ENCODE measurements at places on chromosomes 2 and 18. TPM values are rescaled to one million over a fixed set of nuclear protein-coding genes. Genes with fewer than 3 reads are reported as not detected.

DNA sequence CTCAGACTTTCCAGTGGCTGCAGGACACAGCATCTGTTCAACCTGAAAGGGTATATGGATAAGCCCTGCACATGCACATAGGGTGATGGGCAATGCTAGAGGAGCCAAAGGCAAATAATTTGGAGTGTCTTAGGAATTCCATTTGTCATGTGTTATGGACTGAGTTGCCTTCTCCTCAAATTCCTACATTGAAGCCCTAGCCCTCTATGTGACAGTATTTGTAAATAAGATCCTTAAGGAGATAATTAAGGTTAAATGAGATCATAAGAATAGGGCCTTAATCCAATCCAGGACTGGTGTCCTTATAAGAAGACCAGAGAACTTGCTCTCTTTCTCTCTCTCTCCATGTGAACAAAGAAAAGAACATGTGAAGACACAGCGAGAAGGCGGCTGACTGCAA lies 42.9 kb upstream of the CREG2 start:
- DNase-seq = no peak

Gene ZNF385B
- not detected for total RNA-seq

Gene TBR1
- 0.26 TPM for total RNA-seq

Gene REG3A
- not detected for total RNA-seq

Gene CYS1
- not detected for total RNA-seq

DNA sequence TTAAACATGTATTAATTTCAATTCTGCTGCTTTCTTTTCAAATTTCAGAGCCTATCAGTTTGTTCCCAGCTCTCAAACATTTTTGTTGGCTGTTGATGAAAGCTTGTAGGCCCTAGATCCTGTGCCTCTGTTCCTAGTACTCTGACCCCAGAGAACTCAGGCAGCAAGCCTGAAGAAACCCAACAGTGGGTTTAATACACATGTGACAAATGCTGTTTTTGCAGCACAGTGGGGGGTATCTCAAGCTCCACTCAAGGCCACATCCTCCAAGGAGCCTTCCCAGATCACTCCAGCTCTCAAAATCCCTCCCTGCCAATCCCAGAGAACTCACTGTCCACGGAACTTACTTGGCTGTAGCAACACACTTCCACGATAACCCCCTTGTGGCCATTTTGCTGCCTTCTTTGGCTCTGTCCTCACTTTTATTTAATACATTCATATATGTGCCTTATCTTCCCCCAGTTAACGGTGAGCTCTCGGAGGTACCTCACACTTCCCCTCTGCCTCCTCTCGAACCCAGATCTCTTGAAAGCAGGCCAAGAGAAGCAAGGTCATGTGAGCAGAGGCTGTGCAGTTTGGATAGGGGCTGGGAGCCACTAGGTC lies 122.4 kb downstream of the TNS1 start:
- no peak for DNase-seq

DNA sequence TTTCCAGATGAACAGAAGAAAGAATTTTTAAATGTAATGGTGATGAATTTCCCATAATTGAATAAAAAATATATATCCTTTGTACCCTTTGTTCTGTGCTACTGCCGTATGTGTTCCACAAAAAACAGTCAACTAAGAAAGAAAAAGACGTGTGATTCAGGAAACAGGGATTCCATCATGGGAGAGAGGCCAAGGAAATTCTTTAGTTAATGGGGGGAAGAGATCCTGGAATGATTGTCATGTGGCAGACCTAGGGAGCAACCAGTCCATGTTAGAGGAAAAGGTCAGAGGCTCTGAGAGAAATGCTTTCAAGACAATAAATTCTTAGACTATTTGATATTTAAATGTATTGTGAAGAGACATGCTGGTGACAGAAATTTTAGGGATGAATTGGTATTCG lies 76.6 kb downstream of the CPO start:
- DNase-seq = no peak

DNA sequence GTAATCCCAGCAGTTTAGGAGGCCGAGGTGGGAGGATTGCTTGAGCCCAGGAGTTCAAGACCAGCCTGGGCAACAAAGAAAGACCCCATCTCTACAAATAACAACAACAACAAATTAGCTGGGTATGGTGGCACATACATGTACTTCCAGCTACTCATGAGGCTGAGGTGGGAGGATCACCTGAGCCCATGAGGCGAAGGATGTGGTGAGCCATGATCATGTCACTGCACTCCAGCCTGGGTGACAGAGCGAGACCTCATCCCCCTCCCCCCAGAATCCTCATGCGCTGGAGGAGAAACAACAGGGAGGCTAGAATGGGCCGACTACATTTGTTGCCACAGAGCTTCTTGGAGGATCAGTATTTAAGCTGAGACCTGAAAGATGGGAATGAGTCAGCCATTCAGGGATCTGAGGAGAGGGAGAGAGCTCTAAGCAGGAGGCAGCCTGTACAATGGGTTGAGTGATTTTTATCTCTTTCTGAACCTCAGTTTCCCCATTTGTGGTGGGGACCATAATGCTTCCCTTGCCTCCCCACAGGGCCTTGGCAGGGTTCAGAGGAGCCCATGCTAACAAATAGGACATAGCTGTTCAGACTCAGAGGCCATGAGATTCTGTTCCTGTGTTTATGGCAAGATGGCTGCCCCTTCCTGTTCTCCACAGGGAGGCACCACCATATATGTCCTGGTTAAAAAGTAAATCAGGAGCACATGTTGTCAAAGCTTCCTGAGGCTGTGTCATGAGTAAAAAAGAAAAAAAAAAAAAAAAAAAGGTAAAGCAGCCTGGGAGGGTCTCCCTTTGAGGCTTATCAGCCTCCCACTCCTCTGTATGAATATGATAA lies 131.4 kb upstream of the HAAO start:
- no peak for DNase-seq

DNA sequence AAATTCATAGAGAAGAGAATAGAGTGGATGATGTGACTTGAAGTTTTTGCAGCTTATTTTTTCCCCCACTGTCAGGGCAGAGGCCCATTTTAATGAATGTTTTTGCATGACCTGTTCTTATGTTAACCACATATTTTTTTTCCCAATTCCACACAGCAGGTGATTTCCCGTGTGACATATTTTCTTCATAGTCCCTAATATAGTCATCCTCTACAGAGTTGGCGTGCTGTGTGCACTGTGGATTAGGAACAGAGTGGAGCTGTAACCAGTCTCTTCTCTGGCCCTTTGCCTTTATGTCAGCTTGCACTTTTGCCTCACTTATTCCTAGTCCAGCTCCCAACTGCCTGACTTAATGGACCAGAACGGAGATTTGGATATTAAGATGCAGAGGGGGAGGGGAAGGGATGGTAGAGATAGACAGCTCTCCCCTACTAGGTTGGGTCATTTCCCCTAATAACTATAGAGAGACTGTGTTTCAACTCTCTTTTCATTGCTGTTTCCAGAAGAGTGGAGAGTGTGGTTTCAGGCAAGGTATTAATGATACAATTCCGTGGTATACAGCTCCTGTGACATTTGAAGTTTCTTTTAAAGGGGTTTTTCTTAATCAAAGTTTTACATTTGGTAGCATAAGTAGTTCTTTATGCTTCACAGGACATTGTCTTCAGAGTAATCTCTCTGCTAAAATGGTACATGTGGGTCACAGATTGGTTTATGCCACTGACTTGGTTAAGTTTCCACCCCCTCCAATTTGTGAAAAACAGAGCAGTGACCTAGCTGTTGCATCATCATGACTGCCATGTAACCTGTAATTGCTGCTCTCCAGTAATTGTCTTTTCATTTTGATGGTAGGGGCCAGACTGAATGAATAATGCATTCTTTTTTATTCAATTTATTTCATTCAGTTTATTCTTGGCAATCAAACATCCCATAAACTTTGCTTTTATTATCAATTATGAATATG lies 161.3 kb downstream of the HAUS1 start:
- DNase-seq = no peak
